ENCODE measurements at places on chromosomes 6 and 20. TPM values are rescaled to one million over a fixed set of nuclear protein-coding genes. Genes with fewer than 3 reads are reported as not detected.
A peak's percentile ranks its signal among the peaks of the same experiment; 100 is the strongest.

DNA sequence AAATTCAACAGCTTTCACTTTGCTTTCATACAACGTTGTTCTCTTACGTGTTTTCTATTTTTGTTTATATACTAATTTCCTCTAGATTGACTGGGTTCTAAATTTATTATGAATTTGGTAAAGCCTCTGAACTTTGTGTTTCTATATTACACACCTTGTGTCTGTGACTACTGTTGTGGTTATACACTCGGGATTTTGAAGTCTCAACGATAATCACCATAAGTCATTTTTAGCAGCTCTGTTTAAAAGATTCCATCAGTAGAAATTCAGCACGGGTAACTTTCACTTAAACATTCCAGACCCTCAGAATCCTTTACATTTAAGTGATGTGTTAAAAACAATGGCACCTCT is 31.8 kb upstream of the HBS1L start:
- no peak for DNase-seq

GRCh38 chr20:22617160-22617559 is 32.8 kb upstream of the FOXA2 start:
- no peak for DNase-seq

DNA sequence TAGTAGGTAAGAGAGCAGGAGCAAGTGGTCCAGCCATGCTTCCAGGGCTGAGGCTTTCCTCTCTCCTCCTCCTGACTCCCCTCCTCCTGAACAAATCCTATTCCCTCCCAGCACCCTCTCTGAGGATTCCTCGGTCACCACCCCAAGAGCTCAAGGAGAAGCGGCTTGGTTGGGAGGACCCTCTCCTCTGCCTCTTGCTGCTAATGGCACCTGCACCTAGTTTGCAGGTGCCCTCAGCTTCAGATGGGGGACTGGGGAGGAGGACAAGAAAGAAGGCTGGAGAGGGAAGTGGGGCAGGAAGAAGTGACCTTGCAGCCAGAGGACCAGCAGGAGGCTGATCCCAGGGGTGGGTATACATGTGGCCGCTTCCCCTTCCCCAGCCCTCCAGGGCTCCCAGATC is 17.5 kb downstream of the NCR2 start:
- DNase-seq: no peak

- DNase-seq: no peak
Measured at GRCh38 chr6:16018626-16019025, 110.3 kb upstream of the MYLIP start.

DNA sequence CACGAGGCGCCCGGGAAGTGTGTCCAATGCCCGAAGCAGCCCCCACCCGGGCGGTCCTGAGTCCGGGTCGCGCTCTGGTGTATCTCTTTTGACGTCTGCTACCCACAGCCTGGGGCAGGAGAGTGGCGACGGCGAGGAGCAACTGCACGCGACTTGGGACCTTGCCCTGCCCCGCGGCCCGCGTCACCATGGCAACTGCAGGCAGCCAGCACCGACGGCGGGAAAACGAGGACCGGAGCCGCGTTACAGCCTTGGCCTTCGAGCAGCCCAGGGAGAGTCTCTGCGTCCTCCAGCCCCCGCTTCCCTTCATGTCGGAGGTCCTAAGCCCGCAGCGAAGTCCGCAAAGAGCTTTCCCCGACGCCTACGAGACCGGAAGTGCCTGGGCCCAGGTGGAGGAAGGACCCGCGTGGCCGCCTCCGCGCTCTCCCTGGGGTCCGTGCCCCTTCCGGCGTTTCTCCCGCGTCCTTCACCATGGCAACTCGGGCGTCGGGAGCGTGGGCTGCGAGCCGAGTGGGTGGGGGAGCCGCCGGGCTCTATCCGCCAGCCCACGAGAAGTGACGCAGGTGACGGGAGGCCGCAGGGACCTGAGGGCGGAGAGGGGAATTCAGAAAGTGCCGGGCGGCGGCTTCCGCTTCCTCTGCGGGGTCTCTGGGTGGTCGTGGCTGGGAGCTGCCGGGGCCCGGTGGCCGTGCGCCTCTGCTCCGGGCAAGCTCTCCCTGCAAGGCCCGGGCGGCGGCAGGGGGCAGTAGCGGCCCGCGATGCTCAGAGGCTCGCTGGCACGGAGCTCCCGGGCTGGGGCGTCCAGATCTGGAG is 88.6 kb upstream of the TGM3 start:
- peak; percentile 64 for DNase-seq

DNA sequence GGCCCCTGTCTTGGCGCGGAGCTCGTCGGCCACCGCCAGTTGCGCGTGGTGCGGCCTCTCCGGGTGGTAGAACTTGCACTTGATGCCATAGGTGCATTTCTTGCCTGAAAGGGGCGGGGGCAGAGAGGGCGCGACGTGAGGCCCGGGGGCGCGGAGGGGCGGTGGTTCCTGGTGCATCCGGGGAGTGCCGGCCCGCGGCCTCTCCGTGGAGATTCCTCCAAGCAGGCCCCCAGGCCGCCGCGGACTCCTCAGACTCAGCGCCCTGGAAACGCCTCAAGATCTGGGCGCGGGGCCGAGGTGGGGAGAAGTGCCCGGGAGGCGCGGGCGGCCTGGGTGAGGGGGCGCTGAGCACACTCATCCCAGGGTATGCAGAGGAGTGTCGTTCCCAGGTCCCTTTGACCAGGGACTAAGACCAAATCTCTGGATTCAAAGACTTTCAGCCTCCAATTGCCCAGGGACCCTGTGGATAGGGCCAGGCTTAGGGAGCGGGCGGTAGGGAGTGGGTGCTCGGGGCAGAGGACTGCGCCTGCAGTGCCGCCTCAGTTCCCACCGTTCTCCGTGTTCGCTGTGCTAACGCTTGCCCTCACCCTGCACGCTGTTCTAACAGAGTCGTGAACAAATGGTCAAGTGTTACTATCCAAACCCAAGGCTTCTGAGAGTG is 33.3 kb downstream of the ZC3H12D start:
- no peak for DNase-seq

GRCh38 chr6:7104752-7105151 is 3.0 kb upstream of the RREB1 start:
- DNase-seq: no peak

- DNase-seq: no peak
Measured at GRCh38 chr6:141033101-141033500, 1099.6 kb upstream of the GJE1 start.

GRCh38 chr20:60063048-60063451 is 104.8 kb downstream of the CDH26 start:
- no peak for DNase-seq

GRCh38 chr6:33714385-33715040 is 3.0 kb upstream of the UQCC2 start:
- DNase-seq: no peak

The ZNF165 gene
- 5.1 TPM for polyA plus RNA-seq

- DNase-seq: no peak
Measured at GRCh38 chr20:36793294-36794115, 19.9 kb upstream of the DSN1 start.

- no peak for DNase-seq
Measured at GRCh38 chr6:46052479-46052878, 36.8 kb upstream of the CLIC5 start.

The TINAG gene
- polyA plus RNA-seq: 29.1 TPM

DNA sequence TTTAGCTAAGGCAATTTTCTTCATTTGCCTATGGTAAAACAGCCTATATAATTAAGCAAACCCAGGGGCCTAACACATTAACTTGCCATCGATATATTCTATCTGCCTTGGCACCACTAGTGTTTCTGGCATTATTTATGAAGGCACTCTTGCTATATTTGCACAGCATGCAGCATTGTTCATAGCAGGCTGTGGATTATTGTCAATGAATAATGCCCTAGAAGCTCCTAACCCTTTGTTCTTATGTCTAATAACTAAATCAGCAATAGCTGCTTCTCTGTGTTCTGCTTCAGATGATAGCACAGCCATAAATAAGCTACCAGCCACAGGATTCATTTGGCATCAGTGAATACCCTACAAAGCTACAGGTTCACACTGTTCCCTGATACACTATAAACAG is 254.8 kb upstream of the STXBP5 start:
- DNase-seq: no peak

DNA sequence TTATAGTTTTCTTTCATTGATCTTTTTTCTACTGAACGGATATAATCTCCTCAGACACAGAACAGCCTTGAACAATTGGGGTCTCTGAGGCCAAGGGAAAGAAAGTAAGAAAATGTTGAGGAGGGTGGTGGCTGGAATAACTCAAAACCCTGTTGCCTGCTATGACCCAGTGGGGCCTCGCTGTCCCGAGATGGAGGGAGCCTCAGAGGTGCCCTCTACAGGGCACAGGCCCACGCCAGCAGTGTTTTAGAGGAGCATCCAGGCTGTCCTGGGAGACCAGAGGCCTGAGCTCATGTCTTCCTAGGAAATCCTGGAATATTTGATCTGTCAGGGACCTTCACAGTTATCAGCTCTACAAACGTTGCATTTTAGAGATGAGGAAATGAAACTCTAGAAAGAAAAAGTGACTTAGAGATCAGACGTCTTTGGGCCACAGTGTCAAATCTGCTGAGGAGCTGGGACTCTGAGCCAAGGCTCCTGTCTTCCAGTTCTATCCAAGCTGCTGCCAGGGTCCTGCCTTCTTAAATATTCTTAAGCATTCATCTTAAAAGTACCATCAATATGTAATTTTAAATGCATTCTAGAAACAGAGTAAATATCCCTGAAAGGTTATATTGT is 26.3 kb downstream of the ALDH5A1 start:
- DNase-seq: no peak

DNA sequence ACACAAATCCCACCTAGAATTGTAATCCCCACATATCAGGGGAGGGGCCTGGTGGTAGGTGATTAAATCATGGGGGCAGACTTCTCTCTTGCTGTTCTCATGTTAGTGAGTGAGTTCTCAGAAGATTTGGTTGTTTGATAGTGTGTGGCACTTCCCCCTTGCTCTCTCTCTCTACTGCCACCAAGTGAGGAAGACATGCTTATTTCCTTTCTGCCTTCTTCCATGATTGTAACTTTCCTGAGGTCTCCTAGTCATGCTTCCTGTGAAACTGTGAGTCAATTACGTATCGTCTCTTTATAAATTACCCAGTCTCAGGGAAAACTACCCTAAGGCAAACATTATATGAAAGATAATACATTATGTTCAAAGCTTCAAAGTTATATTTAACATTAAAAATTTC is 1297.5 kb upstream of the CITED2 start:
- DNase-seq: no peak

The TSHZ2 gene
- polyA plus RNA-seq: 14.2 TPM

GRCh38 chr20:51116765-51117686 is 94.1 kb upstream of the KCNG1 start:
- DNase-seq: no peak

- DNase-seq: no peak
Measured at GRCh38 chr6:16470502-16471221, 232.3 kb downstream of the GMPR start.

- no peak for DNase-seq
Measured at GRCh38 chr20:59051666-59052185, 9.1 kb upstream of the PRELID3B start.

DNA sequence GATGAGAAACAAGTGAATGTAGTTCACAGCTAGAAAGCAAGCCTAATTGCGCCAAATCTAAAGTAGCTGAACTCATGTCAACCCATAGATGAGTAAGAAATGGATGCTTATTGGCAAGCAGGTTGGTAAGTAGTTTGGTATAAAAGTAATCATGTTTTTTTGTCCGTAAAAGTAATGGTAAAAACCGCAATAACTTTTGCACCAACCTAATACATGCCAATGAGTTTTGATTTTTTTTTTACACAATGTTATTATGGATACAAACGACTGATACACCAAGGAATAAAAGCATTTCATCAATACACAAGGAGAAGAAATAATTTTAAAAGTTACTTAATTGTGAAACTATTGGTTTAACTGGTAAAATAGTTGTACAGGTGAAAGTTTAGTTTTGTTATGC is 977.5 kb downstream of the EYS start:
- DNase-seq: no peak

DNA sequence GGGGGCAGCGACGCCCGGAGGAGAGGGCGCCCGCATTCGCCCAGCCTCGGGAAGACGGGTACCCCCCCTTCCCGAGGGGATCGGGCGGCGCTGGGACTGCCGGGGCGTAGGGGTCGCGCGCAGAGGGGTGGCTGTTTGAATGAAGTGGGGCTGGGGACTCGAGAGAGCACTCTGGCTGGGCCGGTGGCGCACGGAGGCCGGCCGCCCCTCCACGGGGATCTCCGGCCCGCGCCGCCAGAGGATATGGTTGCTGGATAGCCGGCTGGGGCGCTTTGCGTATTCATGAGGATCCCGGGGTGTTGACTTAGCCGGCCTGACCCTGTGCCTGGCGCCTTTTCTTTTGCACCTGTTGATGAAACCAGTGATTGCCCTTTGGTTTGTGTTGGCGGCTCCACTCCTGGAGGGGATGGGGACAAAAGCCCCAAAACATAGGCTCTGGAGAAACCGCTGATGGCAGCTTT is 469 bp downstream of the SYNJ2 start:
- no peak for DNase-seq

The MAS1 gene
- polyA plus RNA-seq: not detected

DNA sequence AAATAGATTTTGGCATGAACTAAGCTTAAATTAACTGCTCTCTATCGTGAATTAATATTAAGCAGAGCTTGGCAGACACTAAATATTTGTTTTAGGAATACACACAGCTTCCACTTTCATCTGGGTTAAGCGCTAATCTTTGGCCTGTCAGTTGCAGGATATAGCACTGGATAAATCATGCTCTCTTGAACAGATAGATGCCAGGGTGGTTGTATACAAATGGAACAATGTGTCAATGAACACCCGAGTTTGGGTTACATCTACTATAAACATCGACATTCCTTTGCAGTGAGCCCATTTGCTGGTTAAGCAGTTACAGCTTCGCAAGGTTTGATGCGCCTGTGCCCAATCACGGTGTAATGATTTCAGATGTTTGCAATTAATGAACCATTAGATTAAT is 338.2 kb upstream of the ZFP64 start:
- no peak for DNase-seq

The MUCL3 gene
- not detected for polyA plus RNA-seq

The CLPSL1 gene
- not detected for polyA plus RNA-seq

- DNase-seq: no peak
Measured at GRCh38 chr20:19937218-19937617, 79.9 kb upstream of the NAA20 start.

The WFDC12 gene
- not detected for polyA plus RNA-seq

GRCh38 chr6:8361259-8361658 is 74.1 kb downstream of the SLC35B3 start:
- DNase-seq: no peak

- DNase-seq: no peak
Measured at GRCh38 chr20:11443382-11444119, 474.1 kb upstream of the BTBD3 start.

- no peak for DNase-seq
Measured at GRCh38 chr6:151387175-151387970, 4.0 kb downstream of the ZBTB2 start.

- DNase-seq: no peak
Measured at GRCh38 chr6:88177961-88178464, 11.9 kb upstream of the CNR1 start.
